ENCODE measurements at places on chromosomes 5 and 9. TPM values are rescaled to one million over a fixed set of nuclear protein-coding genes. Genes with fewer than 3 reads are reported as not detected.

DNA sequence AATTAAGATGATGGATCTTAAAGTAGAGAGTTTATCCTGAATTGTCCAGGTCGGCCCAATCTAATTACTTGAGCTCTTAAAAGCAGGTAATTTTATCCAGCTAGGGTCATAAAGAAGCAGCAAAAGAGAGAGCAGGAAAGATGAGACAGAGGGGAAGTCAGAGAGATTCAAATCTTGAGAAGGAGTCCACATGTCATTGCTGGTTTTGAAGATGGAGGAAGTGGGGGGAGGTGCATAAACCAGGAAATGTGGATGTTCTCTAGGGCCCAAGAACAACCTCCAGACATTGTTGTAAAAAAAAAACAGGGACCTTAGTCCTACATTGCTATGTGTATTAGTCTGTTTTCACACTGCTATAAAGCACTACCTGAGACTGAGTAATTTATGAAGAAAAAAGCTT lies 66.4 kb downstream of the SLCO4C1 start:
- no peak for DNase-seq

TMEM252 gene
- total RNA-seq = not detected

DNA sequence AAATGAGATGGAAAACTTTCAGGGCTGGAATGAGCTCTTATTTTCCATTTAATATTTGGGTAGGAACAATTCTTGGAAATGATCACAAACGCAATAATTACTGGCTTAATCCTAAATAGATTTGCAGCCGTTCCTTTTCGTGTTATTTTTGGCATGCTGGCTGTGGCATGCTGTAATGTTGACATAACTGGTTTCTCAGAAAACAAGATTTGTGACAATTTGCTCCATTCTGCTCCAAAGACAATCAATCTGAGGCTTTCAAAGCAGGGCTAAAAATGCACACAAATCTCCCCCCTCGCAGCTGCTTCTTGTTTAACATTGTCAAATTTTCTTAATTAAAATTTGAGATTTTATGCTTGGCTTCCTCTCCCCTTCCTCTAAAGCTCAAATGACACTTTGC lies 151.2 kb downstream of the TTC39B start:
- no peak for DNase-seq

GRCh38 chr5:26432386-26432785 lies 606.0 kb downstream of the CDH9 start:
- no peak for DNase-seq

IL9 gene
- total RNA-seq = not detected

DNA sequence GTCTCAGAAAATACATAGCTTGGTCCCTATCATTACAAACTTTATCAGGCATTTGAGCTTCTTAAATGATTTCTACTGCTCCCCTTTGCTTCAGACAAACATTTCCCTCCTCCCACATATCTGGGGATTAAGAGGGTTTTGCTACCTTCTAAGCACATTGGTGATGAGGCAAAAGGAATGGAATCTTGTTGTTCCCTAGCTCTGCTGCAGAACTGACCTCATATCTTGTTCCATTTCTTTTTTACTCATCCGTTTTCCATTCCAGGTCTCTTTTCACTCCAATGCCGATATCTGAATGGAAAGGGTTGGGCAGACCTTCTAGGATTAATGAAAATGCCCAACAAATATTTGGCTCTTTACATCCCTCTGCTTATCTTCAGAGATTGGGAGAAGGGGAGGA lies 444.6 kb downstream of the ZNF608 start:
- DNase-seq = peak; percentile 14

DNA sequence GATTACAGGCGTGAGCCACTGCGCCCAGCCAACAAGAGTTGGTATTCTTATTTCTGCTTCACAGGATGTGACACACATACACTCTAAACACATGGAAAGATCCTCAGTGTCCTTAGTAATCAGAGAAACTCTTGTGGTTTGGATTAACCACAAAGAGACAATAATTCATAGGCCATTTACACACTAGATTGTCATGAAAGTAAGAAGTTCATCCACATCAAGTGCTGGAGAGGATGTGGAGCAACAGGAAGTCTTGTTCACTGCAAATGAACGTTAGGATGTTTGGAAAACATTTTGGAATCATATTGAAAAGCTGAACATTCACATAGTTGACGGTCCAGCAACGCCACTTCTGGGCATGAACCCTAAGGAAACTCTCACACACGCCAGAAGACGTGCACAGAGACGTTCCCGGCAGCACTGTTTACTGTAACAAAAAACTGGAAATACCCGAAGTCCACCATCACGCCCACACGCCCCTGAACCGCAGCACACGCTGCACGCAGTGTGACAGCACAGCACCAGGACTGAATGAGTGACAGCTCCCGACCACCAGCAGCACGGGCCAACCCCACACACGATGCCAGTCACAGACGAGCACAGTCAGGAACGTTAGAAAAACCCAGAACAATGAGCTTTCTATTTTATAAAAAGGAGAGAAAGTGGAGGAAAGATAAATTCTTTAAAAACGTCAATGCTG lies 87.6 kb downstream of the COL23A1 start:
- no peak for DNase-seq

DNA sequence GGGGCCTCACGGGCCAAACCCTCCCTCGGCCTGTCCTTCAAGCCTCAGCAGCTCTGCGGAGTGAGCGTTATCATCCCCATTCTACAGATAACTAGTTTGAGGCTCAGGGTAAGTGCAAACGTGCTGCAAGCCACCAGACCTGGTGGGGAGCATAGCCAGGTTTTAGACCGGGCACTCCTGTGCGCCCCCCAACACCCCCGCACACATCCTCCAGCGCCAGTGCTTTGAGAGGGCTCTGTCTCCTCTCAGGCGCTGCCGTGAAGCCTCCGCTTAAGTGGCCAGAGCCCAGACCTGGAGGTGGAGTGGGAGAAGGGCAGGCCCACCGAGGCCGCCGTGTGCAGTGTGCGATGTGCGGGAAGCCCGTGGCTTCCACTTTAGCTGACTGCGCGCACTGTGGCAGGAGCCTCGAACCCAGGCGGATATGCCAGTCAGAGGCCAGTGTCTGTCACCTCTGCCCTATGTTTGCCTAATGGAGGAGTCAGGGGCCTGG lies 1.6 kb upstream of the MGAT1 start:
- no peak for DNase-seq

WWC1 gene
- 6.3 TPM for total RNA-seq

- DNase-seq = no peak
These were observed 144.8 kb upstream of the PIK3R1 start for GRCh38 chr5:68070591-68071281.

DNA sequence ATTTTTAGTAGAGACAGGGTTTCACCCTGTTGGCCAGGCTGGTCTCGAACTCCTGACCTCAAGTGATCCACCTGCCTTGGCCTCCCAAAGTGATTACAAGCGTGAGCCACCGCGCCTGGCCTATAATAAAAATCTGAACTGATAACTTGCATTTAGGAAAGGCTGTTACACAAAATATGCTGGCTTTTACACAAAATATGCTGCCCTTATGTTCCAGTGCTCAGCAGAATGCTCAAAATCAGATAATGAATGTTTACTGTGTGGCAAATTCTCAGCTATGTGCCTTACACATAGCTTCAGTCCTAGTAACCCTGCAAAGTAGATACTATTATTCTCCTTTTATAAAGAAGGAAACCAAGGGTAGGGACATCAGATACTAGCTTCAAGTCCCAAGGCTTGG lies 141.3 kb upstream of the MSX2 start:
- no peak for DNase-seq

DNA sequence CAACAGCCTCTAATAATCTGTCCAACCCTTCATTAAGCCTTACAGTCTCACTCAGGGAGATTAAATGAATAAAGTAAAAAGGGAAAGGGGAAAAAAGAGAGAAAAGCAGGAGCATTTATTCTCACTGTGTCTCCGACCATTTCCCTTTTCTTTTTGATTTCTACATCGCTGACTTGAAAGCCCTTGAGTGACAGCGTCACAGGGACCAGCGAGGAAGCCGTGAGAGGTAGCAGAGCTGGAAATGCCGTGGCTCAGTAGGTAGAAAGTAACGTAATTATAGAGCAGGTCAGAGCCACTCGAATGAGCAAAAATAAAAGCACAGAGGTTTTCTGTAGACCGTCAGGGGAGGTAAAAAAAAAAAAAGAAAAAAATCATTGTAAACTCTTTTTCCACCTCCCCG lies 52.4 kb downstream of the ASS1 start:
- peak; percentile 59 for DNase-seq

- DNase-seq = no peak
These were observed 290.6 kb downstream of the FER start for GRCh38 chr5:109038209-109038840.

GRCh38 chr5:110413856-110414255 lies 312.6 kb downstream of the TMEM232 start:
- no peak for DNase-seq

GRCh38 chr5:125370461-125371205 lies 624.2 kb upstream of the ZNF608 start:
- no peak for DNase-seq

DNA sequence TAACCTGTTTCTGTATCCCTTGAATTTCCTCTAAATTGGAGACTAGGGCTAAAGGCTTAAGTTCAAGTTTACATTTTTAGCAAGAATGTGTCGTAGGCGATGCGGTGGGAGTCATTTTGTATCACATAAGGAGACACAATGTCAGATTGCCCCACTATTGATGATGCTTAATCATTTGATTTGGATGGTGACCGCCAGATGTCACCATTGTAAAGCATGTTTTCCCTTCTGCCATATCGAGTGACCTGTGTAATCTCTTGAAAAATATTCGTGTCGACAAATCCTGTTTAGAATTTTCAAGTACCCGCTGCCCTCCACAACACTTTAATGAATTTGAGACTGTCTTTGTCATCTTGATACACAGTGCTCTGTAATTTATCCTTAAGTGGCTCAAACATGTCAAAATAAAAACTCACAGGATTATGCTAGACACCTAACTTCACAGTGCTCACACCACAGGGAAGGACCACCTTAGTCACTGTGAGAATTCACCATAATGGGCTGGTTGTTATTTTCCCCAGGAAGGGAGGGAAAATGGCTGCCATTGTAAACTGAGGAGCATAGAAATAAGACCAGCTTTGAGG lies 34.5 kb upstream of the SLC46A2 start:
- peak; percentile 59 for DNase-seq

CDO1 gene
- total RNA-seq = 18.4 TPM

OR13J1 gene
- not detected for total RNA-seq

GLIPR2 gene
- 17.4 TPM for total RNA-seq

DNA sequence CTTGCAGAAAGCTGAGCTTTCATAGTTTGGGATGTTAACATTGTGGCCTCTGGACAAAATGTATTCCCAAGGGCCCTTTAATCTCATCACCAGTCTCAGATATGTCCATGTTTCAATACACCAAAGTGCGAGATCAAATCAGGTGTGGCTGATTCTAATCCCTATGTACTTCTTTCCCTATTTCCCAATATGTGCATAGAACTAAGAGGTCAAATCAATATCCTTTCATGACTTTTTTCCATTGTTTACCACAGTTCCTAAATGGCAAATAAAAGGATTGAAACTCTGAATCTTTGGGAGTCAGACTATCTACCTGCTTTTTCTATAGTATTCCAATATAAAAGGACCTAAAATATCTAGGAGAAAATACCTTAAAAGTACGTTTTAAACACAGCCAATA lies 105.0 kb downstream of the FBXO38 start:
- DNase-seq = no peak

DNA sequence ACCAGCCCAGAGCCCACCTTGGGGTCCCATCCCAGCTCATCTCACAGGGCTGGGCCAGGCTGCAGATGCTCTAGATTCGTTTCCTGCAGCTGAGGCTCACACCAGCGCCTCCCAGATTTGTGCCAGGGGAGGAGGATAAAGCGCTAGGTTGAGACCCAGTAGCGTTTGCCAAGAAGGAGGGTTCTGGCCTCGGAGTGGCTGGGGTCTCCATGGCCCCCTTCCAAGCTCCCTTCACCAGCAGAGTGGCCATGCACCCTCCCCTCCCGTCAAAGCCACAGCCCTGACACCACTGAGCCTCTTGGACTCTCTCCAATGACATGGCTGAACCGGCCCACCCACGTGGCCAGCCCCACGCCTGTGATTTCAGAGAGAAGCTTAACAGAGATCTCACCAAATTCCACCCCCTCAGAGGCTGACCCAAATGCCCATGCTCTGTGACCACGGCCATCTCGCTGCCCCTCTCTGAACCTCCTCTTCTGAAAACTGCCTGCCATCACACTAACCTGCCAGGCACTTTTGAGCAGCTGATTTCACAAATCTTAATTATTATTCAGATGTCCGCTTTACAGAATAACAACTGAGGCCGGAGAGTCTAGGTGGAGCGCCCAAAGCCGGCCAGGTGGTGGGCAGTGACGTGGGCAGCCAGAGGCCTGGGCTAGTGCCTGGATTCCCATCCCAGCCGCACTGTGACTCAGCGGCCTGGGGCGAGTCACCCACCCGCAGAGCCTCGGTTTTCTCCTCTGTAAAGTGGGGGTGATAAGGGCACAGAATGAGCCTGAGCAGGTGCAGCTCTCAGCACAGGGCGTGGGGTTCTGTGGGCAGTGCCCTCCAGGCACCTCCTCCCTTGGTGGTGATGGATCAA lies 155.7 kb downstream of the C9orf50 start:
- DNase-seq = no peak

PCDHA9 gene
- 2.0 TPM for total RNA-seq

GRCh38 chr9:7967851-7968250 lies 168.3 kb upstream of the DMAC1 start:
- DNase-seq = no peak

GRCh38 chr9:129225815-129226214 lies 47.8 kb upstream of the IER5L start:
- peak; percentile 80 for DNase-seq

INSYN2B gene
- 0.06 TPM for total RNA-seq

- DNase-seq = no peak
These were observed 103.3 kb upstream of the EDIL3 start for GRCh38 chr5:84487963-84488362.

DNA sequence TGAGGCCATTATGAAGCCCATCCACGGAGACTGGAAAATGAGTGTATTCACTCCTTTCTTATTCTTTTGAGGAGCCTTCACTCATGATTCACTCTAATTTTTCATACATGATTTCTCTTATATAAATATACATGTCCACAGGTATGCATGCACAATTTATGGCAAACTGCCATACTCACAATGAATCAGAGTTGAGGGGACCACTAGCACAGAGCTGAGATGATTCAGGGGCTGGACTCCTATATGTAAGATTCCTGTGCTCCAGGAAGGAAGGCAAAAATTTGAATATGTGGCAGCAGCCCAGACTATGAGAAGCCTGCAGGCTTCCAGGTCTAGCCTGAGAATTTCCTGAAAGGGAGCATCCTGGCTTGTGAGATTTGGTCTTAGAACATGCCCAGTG lies 484.6 kb downstream of the PRELID2 start:
- no peak for DNase-seq

MELK gene
- 112 TPM for total RNA-seq

FIBCD1 gene
- total RNA-seq = 1.8 TPM

All from neural progenitor cell (in vitro differentiated cells).